Head of caudate nucleus (tissue), 42 donors: ENCODE measurements at places on chromosomes 3 and 15.

GRCh38 chr3:145124900-145125678, 1035.9 kb downstream of the PLOD2 start:
- DNase-seq, result no peak

- no peak for DNase-seq
Measured at GRCh38 chr3:134485075-134485717, 589 bp downstream of the ANAPC13 start.

DNA sequence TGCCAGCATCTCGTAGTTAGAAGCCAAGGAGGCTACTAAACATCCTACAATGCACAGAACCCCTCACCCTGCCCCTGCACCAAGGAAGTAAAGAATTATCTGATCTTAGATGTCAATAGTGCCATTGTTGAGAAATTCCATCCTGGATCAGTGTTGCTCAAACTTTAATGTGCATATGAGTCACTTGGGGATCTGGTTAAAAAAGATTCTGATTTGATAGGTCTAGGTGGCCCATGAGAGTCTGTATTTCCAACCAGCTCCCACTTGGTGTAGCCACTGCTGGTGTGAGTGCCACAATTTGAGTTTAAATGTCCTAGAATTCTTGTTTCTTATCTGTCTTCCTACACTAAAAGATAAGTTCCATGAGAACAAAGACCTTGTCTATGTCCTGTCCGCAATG, 43.7 kb downstream of the TMEM45A start:
- no peak for DNase-seq

DNA sequence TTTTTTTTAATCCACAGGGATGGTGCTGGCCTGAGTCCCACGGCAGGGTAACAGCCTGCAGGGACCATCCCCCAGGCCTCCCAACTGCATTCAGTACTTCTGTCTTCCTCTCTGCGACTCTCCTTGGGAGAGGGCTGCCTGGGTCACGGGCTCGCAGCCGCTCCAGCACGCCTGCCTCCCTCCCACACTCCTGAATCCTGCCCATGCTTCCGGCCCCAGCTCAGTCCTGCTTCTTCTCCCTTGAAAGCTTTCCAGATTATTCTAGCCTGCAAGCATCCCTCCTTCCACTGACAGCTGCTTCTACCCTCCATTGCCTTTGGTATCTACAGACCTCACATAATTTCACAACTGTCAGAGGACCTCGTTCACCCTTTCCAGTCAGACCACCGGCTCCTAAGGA, 32.4 kb downstream of the MEGF11 start:
- DNase-seq, result no peak

DNA sequence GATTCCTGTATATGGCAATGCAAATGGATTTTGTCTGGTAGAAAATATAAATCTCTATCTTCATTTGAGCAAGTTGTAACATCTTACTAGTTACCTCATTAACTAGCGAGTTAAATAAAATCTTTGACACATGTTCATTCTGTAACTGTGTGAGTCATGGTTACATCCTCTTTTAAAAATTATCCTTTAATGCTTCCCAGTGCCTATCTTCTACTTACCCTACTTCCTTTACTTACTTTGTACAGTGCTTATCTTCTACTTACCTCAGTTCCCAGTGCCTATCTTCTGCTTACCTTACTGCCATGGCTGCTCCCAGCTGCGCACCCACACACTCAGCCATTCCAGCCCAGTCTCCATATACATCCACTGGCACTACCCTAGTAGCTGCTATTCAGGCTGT, 71.9 kb upstream of the GOLGA8B start:
- DNase-seq, result no peak

GRCh38 chr15:96126859-96127258, 203.6 kb upstream of the NR2F2 start:
- DNase-seq, result no peak

DNA sequence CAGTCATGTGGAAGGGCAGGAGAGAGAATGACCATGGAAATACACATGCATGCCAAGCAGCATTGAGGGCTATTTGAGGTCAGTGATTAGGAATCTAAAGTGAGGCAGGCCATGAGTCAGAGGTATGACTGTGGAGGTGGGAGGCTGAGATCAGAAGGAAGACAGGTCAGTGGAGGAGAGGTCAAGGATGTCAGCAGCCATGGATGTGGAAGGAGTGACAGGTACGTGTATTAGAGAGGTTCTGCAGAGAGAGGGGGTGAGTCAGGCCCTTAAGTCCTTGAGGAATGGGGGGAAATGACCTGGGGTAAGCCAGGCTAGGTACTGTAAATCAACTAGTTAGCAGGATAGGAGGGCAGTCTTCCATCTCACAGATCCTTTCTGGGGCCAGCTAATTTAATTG, 166.6 kb downstream of the ANO10 start:
- no peak for DNase-seq

DNA sequence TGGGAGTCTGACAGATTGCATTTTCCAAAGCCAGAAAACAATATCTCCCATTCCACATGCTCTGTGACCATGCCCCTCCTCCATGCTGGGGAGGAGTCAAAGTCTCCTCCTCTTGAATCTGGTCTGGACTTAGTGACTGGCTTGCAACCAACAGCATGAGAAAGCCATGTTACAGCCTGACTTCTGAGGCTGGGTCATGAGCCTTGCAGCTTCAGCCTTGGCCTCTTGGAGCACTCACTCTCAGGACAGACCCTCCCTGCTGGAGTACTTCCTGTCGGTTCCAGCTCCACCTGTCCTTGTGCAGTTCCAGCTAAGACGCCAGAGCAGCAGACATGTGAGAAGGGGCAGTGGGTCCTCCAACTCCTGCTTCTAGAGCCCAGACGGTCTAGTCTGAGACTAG, 49.7 kb upstream of the RBSN start:
- DNase-seq, result no peak

DNA sequence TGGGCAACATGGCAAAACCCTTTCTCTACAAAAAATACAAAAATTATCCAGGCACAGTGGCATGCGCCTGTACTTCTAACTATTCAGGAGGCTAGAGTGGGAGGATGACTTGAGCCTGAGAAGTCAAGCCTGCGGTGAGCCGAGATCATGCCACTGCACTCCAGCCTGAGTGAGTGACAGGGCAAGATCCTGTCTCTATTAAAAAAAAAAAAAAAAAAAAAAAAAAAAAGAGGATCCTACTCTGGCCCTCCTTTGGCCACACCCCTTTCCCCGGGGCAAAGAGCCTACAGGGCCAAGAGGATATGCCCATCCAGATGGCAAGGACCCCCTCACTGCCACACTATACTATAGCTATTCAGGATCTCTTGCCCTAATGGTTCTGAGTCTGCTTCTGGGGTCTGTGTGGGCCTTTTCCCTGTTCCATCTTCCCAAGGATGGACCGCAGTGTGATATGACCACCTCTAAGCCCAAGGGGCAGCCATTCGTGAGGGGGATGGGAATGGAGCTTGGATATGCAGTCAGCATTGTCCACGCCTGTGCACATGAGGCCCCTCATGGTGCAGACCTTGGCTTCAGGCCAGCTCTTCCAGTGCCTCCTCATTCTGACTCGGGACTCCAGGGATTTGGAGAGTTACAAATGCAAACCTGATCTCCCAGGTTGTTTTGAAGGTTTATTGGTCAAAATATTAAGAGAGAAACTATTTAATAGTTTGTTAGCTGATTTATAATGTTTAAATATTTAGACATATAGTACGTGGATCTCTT, 7.3 kb downstream of the TYRO3 start:
- no peak for DNase-seq

DNA sequence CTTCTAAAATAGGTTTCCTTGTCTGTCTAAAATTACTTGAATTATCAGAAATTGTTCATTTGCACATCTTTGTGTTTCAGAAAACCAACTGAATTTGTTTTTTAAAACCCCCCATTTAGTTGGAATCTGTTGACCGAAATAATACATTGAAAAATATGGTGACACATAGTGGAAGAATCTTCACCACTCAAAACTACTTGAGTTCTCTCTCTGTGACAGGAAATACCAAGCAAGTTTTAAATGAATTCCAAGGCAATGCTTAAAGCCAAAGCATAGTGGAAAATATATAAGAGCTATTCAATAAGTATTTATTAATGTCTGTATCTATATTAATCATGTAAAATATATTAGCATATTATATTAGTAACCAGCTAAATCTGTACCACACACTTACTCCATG, 224.9 kb upstream of the COL8A1 start:
- DNase-seq, result no peak

DNA sequence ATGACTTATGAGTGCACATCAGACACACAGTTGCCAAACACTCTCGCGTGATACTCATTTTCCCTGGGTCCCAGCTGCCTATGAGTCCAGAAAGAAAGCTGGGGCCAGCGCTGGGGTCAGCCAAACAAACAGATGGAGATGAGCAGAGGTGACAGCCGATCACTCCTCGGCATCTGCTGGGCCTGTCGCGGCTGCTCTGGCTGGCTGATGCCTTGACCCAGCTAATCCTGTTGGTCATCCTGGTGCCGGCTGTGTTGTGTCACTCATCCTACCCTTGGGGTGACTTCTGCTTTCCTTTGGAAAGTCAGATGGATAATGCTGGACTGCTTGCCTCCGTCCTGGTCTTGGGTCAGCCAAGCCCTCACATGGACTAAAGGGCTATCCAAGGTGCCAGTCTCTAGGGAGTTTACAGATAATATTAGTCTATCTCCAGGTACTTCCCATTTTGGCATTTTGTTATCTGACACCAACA, 105.3 kb upstream of the PDZRN3 start:
- no peak for DNase-seq
